ENCODE measurements at places on chromosomes 1 and 21. TPM values are rescaled to one million over a fixed set of nuclear protein-coding genes. Genes with fewer than 3 reads are reported as not detected.

Gene SLX9
- 8.3 TPM for total RNA-seq

Gene LRRC38
- 2.5 TPM for total RNA-seq

Gene ZNF669
- 5.4 TPM for total RNA-seq

Gene PSMB4
- total RNA-seq: 292 TPM

Gene CTPS1
- total RNA-seq: 31.2 TPM

Gene CRP
- not detected for total RNA-seq

Gene RCSD1
- total RNA-seq: 11.5 TPM

Gene GBP6
- total RNA-seq: 23.1 TPM

Gene CCDC27
- total RNA-seq: not detected

Gene NCMAP
- 0.25 TPM for total RNA-seq

Gene ERRFI1
- 160 TPM for total RNA-seq

Gene SPRR2A
- total RNA-seq: 74.6 TPM

Gene PADI1
- 46.4 TPM for total RNA-seq

Gene C8A
- not detected for total RNA-seq

Gene CZIB
- total RNA-seq: 50.6 TPM

DNA sequence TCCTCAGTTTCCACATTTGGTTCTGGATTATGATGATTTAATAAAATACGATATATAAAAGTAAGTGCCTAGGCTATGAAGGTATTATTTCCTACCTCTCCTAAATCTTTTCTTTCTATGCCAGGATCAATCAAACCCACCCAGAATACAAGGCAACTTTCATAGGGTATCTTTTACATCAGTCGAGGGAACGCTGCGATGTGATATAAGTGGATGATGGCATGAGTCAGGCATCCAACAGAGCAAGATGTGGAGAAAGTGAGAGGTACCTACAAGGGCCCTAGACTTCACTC is 781 bp downstream of the TTLL7 start:
- DNase-seq: no peak

GRCh38 chr1:202172015-202172355 is 11.6 kb upstream of the PTPN7 start:
- no peak for DNase-seq

DNA sequence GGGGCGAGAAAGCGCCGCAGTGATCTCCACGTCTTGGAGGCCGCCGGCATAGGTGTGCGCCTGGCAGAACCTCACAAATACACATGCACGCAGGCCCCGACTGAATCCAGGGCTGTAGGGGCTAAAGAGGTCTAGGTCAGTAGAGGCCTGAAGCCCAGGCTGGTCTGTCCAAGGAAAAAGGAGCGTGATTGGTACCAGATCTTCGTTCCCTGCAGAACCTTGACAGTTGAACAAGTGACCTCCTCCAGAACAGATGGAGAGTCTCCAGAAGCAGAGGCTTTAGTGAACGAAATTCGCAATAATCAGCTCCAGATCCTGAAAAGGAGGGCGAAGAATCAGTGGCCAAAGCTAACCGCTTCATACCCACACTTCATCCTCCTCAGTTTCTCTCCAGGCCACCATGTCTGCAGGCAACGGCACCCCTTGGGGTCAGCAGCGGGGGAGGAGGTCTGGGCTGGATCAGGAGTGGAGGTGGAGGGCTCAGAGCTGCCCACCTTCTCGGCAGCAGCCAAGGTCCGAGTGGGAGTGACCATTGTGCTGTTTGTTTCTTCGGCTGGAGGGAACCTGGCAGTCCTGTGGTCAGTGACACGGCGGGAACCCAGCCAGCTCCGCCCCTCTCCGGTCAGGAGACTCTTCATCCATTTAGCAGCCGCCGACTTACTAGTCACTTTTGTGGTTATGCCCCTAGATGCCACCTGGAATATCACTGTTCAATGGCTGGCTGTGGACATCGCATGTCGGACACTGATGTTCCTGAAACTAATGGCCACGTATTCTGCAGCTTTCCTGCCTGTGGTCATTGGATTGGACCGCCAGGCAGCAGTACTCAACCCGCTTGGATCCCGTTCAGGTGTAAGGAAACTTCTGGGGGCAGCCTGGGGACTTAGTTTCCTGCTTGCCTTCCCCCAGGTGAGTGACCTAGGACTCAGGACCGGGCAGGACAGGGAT is 749 bp upstream of the PEX11B start:
- no peak for DNase-seq

GRCh38 chr1:47555841-47556560 is 118.2 kb downstream of the FOXD2 start:
- no peak for DNase-seq

GRCh38 chr1:21749859-21750468 is 33.0 kb downstream of the USP48 start:
- DNase-seq: no peak

DNA sequence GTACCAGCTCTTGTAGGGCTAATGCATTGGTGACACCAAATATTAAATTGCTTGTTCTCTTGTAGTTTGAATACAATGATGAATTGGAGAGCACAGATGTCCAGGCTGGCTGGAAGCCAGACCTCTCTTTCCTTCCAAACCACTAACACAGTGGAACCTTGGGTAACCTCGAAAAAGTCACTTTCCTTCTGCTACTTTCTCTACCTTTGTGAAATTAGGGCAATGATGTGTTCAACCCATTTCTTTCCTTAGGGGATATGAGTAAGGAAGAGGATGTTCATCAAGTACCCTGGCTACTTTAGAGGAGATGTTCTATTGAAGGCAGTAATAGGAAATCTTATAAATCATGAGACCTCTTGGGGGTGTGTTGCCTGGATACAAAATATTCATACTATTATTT is 55.7 kb downstream of the XCL2 start:
- DNase-seq: no peak

DNA sequence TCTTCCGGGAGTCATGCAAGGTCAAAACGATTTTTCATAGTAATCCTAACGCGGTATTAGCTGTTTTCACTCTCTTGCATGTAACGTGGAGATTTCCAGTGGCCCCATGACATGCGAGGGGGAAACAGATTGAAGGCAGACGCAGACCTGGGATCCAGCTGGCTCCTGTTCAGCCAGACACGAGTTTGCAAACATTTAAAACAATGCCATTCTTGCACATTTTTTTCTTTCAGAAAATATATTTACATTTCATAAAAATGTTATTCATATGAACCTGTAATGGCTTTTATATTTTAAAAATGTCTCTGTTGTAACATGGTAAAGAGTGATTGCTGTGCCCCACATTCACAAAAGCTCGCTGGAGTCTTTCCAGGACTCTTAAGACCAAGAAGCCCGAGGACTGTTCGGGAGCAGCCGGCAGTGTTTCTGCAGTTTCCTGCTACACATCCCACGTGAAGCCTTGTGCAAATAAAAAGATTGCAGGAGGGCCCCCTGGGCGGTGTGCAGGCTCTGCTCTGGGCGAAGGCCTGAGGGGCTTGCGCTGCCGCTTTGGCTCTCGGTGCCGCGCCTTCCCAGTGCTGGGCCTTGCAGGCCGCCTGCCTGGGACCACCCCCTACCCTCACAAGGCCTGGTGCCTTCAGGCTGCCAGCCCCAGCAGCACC is 184.9 kb downstream of the DYRK1A start:
- no peak for DNase-seq

DNA sequence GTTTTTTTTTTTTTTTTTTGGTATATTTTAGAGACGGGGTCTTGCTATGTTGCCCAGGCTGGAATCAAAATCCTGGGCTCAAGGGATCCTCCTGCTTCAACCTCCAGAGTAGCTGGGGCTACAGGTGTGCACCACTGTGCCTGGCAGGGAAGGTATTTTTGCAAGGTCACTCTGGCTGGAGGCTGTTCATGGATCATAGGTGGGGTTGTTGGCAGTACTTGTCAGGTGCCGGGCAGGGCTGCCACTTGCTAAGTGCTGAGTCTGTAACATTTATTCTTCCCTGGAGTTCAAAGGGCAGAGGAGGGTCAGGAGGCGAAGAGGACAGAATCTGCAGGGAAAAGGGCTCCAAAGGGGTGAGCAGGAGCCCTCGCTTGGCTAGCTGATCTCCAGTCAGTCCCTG is 24.1 kb downstream of the A3GALT2 start:
- no peak for DNase-seq

DNA sequence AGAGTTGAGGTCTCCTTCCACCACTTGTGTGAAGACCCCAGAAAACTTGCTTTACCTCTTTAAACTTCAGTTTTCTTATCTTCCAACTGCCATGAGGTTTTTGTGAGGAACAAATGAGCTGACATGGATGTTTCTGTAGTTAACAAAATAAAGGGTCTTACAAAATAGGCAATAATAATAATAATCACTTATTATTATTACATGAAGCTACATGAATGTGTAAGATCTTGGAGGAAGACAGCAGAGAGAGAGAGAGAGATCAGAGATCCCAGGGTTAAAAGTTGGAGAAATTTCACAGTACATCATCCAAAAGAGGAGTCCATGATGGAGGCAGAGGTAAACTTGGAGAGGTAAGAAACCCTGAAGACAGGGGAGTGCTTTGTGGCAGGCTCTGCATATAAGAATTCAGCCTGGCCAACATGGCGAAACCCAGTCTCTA is 10.7 kb downstream of the RCC1 start:
- no peak for DNase-seq

DNA sequence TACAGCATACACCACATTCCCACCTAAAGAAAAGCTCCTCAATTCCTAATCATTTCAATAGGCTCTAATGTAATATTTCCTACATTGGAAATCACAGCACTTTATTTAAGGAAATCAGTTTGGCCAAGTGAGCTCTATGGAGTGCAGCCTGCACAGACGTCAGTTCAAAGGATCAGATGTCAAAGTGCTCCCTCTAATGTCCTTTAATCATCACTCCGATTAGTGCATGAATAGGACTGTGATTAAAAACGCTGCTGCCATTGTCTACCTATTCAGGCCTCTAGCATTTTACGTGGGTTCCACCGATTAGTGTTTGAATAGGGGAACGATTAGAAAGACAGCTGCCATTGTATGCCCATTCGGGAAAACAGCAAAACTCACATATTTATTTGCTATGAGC is 50.2 kb downstream of the DPYD start:
- DNase-seq: no peak

DNA sequence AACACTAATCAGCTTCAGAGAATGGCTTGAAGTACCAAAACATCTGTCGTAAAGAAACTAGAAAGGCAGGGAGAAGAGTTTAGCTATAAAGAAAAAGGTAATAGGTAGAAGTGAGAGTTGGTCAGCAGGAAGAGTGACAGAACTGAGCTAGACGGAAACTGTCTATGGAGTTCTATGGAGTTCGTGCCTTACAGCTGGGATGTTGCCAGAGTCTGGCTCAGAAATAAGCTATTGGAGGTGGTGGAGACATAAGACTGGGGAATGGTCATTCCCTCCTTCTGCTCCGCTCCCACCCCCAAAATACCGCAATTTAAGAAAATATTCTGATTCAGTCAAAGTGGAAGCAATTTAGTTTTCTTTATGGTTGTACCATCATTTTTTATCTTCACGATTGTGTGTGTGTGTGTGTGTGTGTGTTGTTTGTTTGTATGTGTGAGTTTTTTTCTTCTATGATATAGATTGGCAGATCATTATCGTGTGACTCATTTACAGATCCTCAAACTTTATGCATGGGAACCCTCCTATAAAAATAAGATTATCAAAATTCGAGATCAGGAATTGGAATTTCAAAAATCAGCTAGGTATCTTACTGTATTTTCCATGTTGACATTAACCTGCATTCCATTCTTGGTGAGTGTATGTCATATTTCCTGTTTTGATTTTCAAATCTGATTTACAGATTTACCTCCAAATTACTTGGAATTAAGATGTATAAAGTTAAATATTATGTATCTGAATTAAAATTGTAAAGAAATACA is 79.0 kb downstream of the HSPA13 start:
- DNase-seq: no peak

GRCh38 chr1:113133038-113133437 is 60.0 kb downstream of the LRIG2 start:
- DNase-seq: no peak

GRCh38 chr1:170290991-170291390 is 145.2 kb downstream of the NTMT2 start:
- DNase-seq: no peak

DNA sequence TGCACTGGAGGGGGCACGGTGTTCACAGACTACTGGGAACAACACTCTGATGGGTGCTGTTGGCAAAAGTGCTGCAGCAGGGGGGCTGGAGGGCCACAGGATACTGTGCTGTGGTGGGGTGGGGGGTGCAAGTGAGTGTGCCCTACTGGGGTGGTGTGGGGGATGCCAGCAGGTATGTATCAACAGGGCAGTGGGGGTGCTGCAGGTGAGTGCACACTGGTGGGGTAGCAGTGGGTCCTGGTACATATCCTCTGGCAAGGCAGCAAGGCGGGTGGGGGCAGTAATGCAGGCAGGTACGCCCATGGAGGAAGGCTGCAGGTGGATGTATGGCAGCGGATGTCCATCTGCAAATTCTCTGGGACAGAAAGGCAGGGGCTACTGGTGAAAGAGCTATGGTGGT is 48.8 kb upstream of the CD53 start:
- DNase-seq: no peak

All from vagina (tissue), 2 donors.